WTC11 (cell line): ENCODE measurements at places on chromosomes 11 and 22.
A peak's percentile ranks its signal among the peaks of the same experiment; 100 is the strongest.

- no peak for DNase-seq
Measured at GRCh38 chr11:131301306-131301705, 69.1 kb upstream of the NTM start.

GRCh38 chr11:100442017-100442416, 245.1 kb upstream of the ARHGAP42 start:
- DNase-seq: no peak

GRCh38 chr11:119094816-119095065, 6.9 kb downstream of the DPAGT1 start:
- DNase-seq: peak; percentile 74

DNA sequence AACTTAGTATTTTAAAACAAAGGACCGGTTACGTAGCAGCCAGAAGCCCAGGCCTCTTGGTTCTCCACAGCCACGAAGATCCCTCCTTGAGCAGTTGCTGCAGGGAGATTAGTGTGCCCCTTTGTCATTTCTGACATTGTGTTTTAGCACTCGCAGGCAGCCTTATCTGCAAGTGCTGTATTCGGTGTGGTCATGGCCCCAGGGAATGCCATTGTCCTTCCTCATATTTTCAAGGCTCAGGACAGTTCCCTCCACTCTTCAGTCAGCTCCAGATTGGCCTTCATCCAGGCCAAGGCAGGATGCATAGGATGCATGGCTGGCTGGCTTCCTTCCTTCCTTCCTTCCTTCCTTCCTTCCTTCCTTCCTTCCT, 88.5 kb downstream of the ZBTB16 start:
- no peak for DNase-seq

DNA sequence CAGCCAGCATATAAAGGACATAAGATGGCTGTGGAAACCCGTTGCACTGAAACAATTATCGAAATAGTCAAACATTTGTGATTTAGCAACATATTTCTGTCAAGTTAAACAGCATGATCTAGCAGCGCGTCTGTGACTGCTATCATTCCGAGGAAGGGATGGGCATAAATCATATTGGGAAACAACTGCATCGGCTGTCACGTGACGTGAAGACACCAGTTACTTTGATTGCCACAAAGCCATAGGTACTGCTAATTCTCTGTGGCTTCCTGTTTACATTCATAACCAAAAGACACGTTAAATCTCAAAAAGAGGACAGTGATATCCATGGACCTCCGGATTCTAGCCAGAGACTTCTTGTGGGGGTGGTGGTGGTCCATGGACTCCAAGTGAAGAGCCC, 87.8 kb downstream of the CACNA1I start:
- no peak for DNase-seq
